Left hindlimb (tissue), 1 donor: ENCODE measurements at places on chromosomes 3 and 15.

GRCh38 chr3:89367166-89367565, 259.7 kb downstream of the EPHA3 start:
- DNase-seq: no peak

GRCh38 chr3:24986612-24987011, 441.5 kb upstream of the RARB start:
- DNase-seq: no peak

DNA sequence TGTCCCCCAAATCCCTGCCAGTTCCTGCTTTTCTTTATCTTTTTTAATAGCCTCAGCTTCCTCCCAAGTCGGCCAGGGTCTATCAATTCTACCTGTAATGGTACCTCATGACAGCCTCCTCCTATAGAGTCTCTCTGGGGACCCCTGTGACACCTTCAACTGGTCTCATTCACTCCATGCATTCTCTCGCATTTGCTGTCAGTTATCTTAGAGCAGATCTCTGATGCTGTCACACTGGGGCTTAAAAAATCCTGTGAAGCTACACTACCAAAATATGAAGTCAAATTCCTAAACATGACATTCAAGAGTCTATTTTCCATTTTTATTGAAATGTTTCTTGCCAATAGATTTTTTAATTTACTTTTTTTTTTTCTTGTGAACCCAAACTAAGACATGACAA, 5.5 kb downstream of the VPS39 start:
- no peak for DNase-seq

- DNase-seq: no peak
Observed at GRCh38 chr15:39657181-39657580, 76.3 kb downstream of the THBS1 start.

DNA sequence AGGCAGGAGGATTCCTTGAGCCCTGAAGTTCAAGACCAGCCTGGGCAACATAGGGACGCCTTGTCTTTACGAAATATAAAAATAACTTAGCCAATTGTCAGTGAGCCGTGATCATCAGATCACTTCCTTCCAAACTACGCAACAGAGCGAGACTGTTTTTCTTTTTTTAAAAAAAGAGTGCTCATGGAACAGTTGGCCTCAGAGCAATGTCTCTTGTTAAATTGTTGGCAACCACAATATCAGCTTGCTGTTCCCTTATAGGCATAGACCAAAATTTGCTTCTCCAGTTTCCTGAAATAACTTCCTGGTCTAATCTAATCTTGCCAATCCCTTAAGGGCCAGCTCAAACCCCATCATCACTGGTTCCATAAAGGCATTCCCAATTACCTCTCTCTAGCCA, 93.3 kb upstream of the SLC4A7 start:
- no peak for DNase-seq

GRCh38 chr3:158748237-158748828, 16.1 kb upstream of the RARRES1 start:
- no peak for DNase-seq

DNA sequence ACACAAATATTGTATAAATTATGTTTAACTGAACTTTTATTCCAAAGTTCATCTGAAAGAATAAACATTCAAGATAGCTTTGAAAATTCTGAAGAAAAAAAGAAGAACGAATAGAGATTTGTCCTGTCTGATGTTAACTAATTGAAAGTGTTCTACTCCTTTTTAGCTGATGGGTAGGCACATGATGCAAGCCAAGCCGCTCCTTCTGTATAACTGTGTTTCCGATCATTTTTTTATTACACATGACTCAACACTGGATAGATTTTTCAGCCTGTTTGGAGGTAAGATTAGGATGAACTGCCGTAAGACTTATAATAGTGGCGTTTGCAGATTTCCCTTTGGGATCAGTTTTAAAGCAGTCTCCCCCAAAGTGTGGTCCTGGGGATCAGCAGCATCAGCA, 19.0 kb downstream of the NSUN3 start:
- no peak for DNase-seq

GRCh38 chr3:127442506-127442905, 148.0 kb downstream of the TPRA1 start:
- DNase-seq: no peak

DNA sequence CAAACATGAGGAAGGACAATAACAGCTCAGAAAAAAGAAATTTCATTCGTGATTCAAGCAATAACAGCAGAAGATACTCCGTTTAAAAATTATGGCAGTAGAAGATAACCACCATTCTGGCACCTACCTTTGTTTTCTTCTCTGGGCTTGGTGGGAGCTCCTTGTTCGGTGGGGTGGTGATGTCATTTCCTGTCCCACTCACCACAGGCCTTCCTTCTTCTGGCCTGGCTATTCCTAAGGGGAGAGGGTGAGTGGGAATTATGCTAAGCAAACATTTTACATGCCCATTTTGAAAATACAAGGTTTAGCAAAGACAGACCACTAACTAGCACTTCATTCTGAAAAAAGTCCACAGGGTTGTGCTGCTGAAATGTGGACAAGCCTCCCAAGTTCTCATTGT, 74.4 kb downstream of the DHX30 start:
- no peak for DNase-seq

GRCh38 chr15:79644091-79644490, 212.0 kb downstream of the MINAR1 start:
- no peak for DNase-seq
